Progenitor cell of endocrine pancreas (in vitro differentiated cells): ENCODE measurements at places on chromosomes 13 and 19. TPM values are rescaled to one million over a fixed set of nuclear protein-coding genes. Genes with fewer than 3 reads are reported as not detected.

DNA sequence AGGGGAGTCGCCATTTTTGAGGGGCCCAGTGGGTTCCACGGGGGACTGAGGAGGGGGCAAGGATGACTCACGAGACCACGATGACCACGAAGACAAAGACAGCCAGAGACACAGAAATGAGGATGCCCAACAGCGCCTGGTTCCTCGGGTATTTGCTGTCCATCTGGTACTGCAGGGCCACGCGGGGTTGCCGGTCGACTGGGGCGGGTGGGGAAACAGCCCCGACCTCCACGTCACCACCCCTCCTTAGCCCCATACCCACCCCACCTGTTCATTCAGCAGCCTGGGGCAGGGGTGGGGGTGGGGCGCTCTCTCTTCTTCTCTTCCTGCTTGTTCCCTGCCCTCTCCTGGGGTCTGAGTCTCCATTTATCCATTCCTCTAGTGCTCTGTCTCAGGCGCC, 8.6 kb downstream of the IZUMO2 start:
- DNase-seq = no peak

ZNF558 gene
- total RNA-seq = 52.6 and 54.0 TPM in 2 replicates

DNA sequence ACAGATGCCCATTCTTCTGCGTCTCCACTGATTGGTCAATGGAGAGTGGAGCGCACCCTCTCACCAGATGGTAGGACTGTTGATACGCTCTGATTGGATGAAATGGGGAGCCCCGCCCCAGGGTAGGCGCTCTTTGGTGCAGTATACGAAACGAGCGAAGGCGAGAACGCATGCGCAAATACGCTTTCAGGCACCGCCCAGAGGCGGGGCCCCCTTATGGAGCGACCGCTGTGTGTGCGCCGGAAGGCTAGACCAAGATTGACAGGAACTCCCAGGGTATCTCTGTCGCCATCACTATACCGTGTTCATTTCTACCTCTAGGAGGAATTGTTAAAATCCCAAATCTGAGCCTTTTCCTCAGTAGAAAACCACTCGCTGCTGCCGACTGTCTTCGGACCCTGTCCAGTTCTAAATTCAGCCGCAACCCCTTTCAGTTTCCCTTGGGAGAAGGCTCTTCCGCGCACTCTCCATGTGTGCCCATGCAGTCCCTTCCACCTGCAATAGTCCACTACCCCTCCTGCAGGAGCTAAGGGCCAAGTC, 720 bp upstream of the HNRNPL start:
- DNase-seq = peak; percentile 96

DNA sequence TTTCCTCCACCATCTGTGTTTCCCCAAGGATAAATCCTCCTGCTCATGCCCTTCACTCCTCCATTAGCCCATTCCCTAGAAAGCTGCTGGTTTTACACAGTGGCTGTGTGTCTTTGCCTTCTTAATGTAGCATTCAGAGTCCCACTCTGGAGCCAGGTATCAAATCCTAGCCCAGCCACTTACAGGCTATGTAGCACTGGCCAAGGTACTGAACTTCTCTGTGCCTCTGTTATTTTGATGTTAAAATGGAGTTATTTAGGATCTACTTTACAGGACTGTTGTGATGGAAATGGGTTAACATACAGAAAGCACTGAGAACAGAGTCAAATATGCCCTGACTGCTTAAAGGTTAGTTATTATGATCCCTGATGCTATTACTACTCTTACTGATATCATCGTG, 1.5 kb upstream of the ZSCAN4 start:
- no peak for DNase-seq

GRCh38 chr19:16328824-16329482, 4.3 kb downstream of the KLF2 start:
- no peak for DNase-seq

GRCh38 chr13:99086267-99087097, 108.6 kb upstream of the DOCK9 start:
- peak; percentile 55 for DNase-seq

PCDH9 gene
- 1.7 and 2.3 TPM in 2 replicates for total RNA-seq

DNA sequence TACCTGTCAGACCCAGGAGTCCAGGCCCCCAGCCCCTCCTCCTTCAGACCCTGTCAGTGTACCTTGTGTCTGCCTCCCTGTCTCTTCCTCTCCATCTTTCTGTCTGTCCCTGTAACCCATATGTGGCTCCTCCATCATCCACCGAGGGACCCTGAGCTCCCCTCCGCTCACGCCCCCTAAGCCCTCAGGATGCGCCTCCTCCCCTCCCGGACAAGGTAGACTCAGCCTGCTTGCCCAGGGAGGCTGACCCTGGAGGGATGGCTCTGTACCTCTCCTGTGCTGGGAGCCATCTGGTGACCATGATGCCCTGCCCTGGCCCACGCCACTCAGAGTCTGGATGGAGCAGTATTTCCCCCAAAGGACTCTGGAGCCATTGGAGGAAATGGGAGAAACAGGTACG, 1.0 kb upstream of the CAPN12 start:
- no peak for DNase-seq

CLDND2 gene
- 0.73 and 1.4 TPM in 2 replicates for total RNA-seq

FUT6 gene
- total RNA-seq = not detected in 2 replicates

DNA sequence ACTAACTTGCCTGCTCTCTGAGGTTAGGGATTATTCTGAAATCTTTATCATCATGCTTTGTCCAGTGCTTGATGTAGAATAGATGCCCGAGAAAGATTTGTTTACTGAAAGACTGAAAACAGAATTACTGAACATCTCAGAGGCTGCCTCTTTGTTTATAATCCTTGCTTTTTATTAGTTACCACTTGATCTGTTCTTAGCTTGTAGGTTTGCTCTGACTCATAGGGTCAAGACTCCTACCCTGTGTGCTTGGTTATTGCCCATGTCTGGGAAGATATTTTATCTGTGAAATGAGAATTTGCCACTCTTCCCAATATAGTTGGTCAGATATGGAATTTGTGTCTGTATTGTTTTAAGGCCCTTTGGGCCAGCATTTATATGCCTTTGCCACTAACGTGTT, 675.3 kb downstream of the DIAPH3 start:
- DNase-seq = no peak

MAP4K1 gene
- total RNA-seq = 6.7 and 10.9 TPM in 2 replicates

RPS28 gene
- total RNA-seq = 1,546 and 1,552 TPM in 2 replicates

DNA sequence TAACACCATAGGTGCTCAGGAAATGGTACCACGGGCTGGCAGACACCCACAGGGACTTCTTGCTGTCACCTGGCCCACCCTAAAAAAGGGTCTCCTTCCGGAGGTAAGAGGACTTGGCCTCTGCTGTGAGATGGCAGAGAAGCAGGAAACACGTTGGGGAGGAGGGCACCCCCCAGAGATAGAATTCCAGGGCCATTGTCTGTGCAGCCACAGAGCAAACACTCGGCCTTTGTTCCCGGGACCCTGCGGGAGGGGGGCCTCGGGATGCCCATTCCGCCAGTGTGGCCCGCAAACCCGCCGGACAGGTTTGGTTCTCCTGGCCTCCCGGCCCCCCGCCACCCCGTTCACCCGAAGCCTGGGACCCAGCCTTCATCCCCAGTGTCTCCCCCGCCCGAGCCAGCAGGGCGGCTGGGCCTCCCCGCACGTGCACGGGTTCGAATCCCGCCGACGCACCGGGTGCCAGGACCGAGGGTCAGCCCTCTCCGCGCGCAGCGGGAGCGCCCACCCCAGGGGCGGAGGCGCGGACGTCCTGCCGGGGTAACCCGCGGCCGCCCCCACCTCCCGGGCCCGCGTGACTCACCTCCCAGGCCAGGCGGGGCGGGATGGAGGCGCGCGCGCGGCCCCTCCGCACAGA, 714 bp downstream of the PLPP2 start:
- DNase-seq = peak; percentile 58

- DNase-seq = no peak
Measured at GRCh38 chr19:39304701-39305571, 8.7 kb downstream of the IFNL1 start.

DNA sequence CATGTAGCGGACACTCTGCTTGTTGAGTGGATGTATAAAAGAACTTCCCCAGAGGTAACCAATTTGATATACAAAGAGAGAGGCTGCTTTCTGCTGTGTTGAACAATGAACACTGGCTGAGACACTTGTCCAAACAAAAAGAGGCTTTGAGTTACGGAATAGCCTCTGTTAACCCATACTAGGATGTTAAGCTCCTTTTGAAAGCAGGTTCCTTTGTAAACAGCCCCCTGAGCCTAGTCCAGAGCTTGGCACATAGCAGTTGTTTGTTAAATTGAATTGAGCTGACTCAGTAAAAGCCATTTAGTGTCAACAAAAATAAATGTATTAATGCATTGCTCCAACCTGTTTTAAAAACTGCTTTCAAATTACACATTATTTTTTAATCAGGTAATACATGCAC, 200.1 kb downstream of the MZT1 start:
- no peak for DNase-seq
